Fibroblast of skin of back (primary cell): ENCODE measurements at places on chromosomes 12 and 14.

GRCh38 chr12:63302269-63302940 lies 151.4 kb upstream of the AVPR1A start:
- DNase-seq = peak; percentile 33

- DNase-seq = peak; percentile 70
These were observed 14.1 kb downstream of the FBXW8 start for GRCh38 chr12:116924558-116925453.

DNA sequence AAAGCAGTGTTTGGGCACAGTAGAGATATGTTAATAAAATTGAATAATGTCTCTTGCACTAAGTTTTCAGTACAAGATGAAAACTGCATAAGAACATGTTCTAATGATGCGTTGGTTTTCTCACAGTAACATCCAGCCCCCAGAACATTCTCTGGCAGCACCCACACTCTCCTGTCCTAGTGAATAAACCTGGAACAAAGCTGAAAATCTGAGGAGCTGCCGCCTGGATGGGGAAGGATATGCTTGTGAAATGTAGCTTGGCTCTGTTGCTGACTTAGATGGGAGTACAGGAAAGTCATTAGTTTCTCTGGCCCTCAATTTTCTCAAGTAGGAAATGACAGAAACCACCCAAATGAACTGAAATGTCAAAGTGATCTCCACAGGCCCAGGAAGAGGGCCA lies 323.8 kb downstream of the APAF1 start:
- DNase-seq = no peak

DNA sequence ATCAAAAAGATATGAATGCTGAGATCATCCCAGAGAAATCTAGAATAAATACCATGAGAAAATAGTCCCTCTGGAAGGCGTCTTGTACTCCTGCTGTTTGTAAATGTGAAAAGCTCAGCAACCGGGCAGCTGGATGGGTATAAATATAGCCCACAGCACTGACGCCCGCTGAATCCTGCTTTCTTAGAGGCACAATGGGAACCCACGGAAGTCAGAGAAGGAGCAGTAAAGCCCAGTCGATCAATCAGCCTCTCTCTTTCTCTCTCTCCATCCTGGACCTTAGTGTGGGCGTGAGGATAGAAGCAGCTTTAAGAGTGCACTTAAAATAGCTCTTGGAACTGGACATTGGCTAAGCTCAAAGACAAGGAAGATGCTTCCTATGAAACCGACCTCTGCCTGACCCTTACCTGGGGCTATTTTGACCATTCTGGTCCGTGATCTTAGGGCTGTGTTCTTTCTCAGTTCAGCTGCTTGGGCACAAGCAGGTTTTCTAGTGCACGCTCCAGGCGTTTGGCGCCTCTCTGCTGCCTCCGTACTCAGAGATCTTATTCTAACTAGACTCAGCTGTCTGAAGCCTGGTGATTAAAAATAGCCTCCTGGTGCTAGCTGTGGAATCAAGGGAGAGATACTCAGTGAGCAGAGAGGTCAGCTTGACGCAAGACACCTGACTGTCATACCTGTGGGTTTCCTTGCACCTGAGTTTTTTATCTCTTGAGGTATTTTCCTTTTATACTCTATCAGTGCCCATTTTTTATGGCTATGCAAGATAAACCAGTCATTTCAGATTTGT lies 144.6 kb downstream of the ETV6 start:
- peak; percentile 66 for DNase-seq

DNA sequence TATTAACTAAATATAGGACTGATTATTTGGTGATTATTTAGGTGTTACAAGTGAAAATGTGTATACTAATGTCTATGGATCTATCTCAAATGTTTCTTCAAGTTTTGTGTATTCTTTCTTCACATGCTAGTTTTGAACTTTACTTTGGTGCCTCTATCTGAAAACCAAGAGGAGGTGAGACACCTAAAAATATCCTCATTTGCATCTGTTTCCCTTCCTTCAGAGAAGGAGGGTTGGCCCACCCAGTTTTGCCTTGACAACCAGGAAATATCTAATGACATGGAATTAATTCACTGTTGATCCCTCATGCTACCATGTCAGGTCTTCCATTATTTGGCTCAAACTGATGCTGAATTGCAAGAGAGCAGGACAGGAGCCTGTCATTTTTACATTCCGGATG lies 500.4 kb downstream of the NELL2 start:
- no peak for DNase-seq

- peak; percentile 84 for DNase-seq
These were observed 89.0 kb downstream of the AKAP6 start for GRCh38 chr14:32417956-32418552.

- DNase-seq = no peak
These were observed 116.2 kb downstream of the TRHDE start for GRCh38 chr12:72388322-72388721.

GRCh38 chr14:102708494-102708893 lies 68.8 kb upstream of the TRAF3 start:
- no peak for DNase-seq

DNA sequence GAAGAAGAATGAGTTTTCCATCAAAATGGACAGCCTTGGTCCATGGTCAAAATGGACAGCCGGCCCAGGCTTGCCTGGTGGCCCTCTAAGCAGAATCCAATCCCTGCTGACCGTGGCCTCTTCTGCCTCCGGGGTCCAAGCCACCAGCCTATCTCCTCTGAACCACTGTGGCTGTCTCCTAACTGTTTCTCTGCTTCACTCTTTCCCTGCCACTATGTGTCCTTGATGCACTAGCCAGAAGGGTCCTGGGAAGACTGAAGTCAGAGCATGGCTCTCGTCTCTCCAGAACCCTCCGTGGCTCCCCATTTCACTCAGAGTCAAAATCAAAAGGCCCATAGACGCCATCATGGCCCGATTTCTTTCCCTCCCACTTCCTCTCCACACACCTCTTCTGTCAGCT lies 8.5 kb upstream of the FZD10 start:
- DNase-seq = no peak

DNA sequence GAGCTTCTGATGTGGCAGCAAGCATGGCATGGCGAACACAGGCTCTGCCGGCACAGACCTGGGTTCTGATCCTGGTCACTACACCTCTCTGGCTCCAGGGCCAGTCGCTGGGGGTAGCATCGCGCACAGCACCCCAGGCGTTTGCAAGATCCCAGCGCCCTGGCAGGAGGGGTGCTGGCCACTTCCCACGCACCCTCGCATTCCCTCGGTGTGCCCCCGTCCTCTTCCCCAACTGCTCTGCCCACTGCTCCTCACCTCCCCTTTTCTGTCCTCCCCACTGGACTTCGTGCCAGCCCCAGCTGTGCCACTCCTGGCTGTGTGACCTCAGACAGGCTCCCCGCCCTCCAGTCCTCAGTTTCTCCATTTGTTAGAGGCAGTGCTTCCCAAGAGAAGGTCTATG lies 2.8 kb downstream of the CDK2AP1 start:
- no peak for DNase-seq

GRCh38 chr14:72010474-72010873 lies 78.2 kb downstream of the RGS6 start:
- DNase-seq = no peak

GRCh38 chr12:51823875-51824565 lies 24.5 kb downstream of the FIGNL2 start:
- peak; percentile 75 for DNase-seq

GRCh38 chr14:102095231-102095870 lies 8.5 kb upstream of the HSP90AA1 start:
- DNase-seq = peak; percentile 11

GRCh38 chr12:98983647-98984046 lies 338.6 kb downstream of the APAF1 start:
- DNase-seq = no peak

- DNase-seq = no peak
These were observed 50.0 kb downstream of the GLT1D1 start for GRCh38 chr12:128903236-128903635.

- no peak for DNase-seq
These were observed 307.5 kb upstream of the FKBP4 start for GRCh38 chr12:2487278-2487677.

GRCh38 chr14:87529081-87529480 lies 463.9 kb downstream of the GALC start:
- no peak for DNase-seq

DNA sequence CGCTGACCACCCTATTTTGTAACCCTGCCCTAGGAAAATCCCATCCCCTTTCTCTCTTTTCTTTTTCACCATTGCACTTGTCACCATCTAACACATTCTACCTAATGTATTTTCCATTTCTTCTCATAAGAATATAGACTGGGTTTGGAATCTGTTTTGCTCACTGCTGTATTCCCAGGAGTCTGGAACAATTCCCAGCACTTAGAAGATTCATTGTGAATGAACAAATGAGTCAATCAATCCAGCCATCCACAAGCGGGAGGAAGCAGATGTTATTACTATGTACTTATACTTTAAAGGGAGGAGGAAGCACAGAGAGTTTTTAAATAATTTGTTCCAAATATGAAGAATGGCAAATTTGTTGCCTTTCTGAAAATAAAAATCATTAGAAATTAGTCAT lies 142.1 kb downstream of the KIF21A start:
- DNase-seq = peak; percentile 32

DNA sequence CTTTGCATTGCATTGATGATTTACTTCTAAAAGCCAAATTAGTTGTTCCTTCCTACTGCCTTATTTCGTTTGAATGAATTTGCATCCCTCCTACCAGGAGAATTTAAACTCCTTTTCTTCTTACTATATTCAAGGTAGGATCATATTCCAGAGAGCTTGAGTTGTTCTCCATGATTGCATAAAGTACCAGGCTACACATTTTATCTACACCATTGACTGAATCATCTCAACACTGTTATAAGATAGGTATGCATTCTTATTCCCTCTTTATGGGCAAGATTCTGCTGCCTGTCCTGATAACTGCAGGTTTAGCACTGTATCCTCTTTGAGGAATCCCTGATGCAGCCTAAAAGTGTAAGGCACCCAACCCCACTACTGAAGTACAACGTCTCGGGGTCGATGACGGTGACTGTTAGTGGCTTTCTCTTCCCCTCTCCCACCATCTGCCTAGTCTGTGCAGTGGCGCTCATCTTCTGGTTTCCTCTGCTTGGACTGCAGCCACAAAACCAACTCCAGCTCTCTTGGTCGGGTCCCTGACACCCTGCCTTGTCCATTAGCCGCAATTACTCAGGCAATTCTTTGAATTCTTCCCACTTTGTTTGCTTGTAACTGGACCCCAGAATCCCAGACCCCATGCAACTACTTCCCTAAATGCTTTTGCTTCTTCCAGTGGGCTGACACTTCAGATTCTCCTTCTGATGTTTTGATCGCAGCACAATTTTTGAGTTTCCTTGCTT lies 44.4 kb upstream of the STXBP6 start:
- DNase-seq = no peak

DNA sequence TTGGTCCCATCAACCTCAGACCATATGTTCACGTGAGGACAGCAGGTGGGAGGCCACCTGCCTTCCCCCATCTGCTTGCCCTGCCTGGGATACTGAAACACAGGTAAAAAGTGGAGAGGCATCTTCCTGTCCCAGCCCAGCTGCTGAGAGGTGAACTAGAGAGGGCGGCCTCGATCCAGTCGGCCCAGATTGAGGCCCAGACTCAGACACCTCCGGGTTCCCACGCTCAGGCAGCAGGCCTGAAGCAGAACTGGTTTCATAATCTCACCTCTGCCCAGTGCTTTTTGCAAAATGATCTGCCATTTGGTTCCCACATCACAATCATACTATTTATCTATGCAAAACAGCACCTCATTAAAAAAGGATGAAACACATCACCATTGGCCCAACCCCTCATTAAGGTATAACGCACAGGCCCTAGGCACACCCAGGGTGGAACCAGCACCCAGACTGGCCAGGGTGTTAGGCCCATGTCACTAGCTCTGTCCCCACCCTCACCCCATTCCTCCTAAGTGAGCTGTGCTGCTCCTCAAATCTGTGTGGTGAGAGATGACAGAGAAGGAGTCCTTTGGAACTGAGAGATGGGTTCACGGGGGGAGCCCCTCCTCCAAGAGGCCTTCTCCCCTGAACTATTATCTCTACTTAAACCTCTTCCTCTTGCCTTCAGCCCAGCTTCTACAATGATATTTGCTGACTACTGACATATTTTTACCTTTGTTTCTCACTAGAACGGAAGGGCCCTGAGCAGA lies 81.1 kb downstream of the ZFP36L1 start:
- no peak for DNase-seq

GRCh38 chr14:54603362-54603761 lies 36.4 kb downstream of the SAMD4A start:
- DNase-seq = peak; percentile 78

- DNase-seq = peak; percentile 100
These were observed 67.2 kb downstream of the BTG1 start for GRCh38 chr12:92078167-92079053.

DNA sequence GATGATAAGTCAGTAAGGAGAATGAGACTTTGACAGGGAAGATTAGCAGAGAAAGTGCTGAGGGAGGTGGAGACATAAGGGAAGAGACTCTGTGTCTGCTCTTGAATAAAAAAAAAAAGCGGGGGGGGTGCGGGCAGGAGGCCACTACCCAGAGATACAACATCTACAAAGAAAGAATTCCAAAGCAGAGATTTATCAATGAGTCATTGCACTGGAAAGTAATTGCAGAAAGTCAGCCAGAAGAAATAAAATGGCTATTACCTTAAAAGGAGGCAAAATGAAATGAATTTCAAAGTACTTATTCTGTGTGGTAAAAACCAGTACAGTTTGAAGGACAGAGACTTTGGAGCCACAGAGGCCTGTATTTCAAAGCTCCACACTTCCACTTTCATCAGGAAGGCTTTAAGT lies 267.1 kb upstream of the PRKD1 start:
- DNase-seq = peak; percentile 96
